ENCODE measurements at places on chromosomes 6 and 20.

DNA sequence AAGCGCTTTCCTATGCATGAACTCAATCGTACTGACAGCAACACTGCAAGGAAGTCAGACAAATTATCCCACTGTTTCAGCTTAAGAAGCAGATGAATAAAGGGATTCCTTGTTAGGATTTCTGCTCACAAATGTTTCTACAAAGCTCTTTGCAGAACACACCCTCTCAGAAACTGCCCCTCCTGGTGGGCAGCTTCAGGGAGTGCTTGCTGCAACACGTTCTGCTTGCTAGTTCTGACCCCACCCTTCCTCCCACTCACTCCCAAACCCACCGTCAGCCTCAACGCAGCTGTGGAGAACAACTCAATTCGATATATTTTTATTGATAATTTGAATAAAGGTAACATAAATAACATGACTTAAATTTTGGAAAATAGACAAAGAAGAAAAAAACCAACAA lies 250.8 kb upstream of the PRDM1 start:
- DNase-seq: no peak

DNA sequence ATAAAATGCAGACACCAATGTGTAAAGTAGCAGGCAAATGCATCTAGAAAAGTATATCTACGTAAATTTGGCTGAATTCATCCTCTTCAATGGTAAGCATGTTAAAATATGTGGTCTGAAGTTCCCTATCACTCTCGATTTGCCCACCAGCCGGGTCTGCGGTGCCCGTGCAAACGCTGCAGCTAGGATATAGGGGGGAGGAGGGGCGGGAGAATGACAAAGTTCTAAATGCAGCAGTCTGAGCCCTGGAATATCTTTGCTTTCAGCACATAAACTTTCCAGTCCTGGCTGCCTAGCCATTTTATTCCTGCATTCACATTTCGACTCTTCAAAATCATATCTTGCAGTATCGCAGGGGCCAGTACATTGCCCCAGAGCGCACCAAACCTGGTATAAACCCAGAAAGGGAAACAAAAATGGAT lies 708 bp downstream of the NRN1 start:
- no peak for DNase-seq

DNA sequence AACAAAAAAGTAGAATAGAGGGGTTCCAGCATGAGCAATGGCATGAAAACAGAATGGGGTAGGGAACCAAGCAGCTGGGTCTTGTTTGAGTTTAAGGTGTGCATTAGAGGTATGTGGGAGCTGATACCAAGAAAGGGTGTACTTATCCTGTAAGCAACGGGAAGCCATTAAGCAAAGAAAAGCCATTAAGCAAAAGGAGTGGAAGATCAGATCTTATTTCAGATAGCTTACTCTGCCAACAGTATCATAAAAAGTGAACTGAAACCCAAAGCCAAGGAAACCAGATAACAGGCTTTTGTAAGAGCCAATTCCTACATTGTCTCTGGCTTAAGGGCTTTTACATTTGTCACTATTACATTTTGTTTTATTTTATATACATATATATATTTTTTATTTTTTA lies 21.3 kb upstream of the BEND6 start:
- no peak for DNase-seq

GRCh38 chr6:28901831-28902230 lies 22.0 kb downstream of the TRIM27 start:
- no peak for DNase-seq

DNA sequence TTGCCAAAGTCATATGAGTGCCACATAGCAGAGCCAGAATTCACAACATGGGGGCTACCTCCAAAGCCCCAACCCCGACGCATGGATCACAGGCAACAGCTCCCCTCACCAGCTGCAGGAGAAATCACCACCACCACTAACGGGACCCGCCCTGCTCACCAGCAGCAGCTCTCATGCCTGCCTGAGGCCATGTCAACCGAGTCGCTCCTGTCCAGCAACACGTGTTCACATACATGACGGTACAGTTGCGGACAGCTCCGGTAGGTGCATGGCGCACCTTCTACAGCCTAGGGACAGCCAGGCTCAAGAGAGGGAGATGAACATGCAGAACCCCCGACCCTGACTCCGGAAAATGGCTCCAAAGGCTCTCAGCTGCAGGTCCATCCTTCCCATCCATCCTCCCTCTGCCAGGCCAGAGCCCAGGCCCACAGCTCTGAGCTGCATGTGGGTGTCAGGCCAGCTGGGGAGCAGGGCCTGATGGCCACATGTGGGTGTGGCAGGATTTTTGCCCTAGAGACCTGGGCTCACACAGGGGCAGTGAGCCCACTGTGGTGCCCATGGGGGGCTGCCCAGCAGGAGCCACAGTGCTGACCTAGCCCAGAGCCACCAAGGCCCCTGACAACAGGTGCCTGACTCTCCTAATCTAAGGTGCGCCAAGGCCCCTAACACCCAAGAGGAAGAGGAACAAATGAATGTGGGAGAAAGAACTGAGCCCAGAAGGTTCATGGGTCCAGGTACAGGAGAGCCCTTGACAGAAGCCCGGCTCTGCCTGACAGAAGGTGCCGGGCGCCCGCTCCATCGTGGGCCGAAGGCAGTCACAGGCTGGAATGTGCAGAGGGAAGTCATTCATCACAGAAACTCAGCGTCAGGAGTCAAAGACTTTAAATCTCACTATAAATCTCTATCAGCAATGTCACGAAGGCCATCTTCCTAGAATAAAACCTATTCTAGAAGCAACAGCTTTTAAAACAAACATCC lies 10.5 kb downstream of the RPS6KA2 start:
- DNase-seq: no peak

DNA sequence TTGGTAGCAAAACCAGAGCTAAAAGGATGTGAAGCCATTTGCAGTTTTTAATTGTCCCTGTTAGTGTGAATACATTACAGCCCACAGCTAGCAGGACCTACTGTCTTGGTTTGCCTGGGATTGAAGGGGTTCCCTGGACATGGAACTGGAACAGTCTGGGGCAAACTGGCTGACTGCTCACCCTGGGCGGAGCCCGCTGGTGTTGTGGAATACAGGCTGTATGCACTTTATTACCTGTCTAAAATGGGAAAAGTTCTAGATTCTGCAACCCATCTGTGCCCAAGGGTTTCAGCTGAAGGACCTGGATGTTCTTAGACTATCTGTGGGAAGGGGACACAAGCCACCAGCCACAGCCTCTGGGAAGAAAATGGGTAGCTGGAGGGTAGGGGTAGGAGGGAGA lies 12.2 kb upstream of the CDKN1A start:
- DNase-seq: no peak

DNA sequence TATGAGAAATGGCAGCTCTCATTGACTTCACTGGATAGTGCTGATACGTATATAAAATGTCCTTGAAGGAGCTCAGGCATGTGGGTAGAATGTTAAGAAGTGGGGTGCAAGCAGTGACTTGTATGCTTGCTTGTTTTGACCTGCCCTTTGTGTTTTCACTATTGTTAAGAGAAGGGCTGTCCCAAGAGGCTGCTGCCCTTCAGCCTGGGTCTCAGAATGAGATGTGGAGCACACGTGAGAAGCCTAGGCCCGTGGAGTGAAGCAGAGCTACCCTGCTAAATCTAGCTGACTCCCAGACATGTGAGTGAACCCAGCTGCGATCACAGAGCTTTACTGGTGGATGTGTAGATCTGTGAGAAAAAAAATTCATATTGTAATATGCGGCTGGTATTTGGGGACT lies 305.3 kb upstream of the RGS17 start:
- no peak for DNase-seq

DNA sequence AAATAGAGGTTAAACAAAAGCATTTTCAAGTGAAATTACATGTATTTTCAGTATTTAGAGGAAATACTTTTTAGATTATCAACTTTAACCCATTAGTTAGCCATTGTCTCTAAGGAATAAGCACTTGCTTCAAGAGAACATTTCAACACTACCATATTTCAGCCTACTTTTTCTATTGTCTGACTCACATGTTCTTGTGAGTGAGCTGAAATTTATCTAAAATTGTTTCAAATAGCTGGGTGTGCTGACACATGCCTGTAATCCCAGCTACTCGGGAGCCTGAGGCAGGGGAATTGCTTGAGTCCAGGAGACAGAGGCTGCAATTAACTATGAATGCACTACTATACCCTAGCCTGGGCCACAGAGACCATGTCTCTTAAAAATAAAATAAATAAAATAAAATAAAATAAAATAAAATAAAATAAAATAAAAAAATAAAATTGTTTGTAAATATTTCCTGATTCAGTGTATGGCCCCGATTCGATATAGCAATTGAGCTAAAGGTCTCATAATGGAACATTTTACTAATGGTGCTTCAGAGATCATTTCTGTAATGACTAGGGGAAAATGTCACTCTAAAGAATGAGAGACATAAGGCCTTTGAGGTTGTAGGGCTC lies 324.6 kb upstream of the PLCB4 start:
- no peak for DNase-seq

DNA sequence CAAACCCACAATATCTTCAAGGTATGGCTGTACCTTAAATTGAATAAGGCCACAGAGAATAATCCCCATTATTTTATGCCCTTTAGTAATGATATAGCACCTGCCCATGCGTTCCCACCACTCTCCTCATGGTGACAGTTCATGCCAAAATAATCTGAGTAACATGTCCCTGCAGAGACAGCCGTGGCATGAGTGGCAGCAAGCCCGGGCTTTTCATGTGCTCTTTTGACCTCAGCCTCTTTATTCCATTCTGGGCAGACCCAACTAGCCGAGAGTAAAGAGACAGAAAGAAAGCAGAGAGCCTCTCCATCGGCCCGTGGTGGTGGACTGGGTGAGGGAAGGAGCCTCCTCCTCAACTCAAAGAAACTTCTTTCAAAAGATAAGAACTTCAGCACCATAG lies 19.9 kb upstream of the POPDC3 start:
- no peak for DNase-seq

GRCh38 chr6:161169035-161169434 lies 104.8 kb downstream of the AGPAT4 start:
- no peak for DNase-seq

DNA sequence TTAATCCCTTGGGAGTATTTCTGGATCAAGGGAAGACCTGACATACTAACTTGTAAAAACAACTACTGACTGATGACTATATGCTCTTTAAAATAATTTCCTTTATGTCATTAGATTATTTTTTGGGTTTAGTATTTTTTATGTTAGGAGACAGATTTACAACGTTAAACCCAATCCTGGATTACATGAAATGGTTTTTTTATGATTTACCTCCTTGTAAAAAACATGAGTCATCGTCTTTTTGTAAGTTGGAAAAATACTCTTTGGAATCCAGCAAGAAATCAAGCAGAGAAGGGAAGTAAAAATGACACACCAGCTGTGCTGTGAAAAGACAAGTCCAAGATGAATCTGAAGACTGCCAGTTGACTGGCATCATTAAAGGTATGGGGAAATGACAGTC lies 6.7 kb downstream of the STK4 start:
- no peak for DNase-seq

DNA sequence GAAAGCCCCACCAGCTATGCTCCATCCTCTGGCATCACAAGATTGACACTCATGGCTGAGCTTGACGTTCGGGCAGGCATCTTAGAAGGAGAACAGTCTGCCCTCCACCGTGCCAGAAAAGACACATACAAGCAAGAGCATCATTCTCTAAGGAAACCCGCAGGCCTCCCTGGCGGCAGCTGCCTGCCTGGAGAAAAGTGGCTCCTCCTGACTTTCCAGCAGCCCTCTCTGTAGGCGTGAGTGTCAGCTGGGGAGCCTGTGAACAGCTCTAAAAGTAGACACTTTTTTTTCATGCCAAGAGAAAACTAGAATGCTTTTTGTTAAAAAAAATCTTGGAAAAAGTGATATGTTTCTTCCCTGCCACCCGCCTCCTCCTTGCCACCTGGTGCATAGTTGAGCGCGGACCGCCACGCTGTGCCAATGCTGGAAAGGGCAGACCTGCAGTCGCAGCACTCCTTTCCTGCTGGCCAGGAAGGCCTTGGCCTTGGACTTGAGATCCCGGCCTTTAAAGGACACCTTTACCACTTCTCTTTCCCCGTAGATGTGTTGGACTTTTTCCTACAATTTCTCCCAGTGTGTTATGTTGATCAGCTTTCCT lies 29.7 kb upstream of the INSM1 start:
- DNase-seq: no peak

GRCh38 chr6:169371344-169372127 lies 117.9 kb upstream of the THBS2 start:
- DNase-seq: no peak

GRCh38 chr6:154981079-154981870 lies 13.8 kb upstream of the TIAM2 start:
- no peak for DNase-seq

- DNase-seq: no peak
Measured at GRCh38 chr20:44593751-44594150, 11.4 kb downstream of the PKIG start.

DNA sequence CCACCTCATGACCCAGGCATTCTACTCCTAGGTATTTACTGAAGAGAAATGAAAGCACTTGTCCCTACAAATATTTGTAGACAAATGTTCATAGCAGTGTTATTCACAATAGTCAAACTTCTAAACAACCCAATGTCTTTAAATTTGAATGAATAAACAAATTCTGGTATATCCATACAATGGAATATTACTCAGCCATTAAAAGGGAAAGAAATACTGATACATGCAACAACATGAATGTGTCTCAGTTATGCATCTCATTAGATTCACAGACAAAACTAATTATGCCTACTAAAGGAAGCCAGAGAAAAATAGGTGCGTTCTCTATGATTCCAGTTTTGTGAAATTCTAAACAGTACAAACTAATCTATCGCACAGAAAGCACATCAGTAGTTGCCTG lies 30.7 kb downstream of the MDFI start:
- DNase-seq: no peak

- no peak for DNase-seq
Measured at GRCh38 chr6:73943930-73944652, 248.1 kb downstream of the CD109 start.

- no peak for DNase-seq
Measured at GRCh38 chr6:133418108-133418507, 177.0 kb downstream of the EYA4 start.

Measured in NCI-H1436 treated with DMSO at 0.1 percent for 48 hours (cell line).